ENCODE measurements at places on chromosomes 12 and 14.
A peak's percentile ranks its signal among the peaks of the same experiment; 100 is the strongest.

DNA sequence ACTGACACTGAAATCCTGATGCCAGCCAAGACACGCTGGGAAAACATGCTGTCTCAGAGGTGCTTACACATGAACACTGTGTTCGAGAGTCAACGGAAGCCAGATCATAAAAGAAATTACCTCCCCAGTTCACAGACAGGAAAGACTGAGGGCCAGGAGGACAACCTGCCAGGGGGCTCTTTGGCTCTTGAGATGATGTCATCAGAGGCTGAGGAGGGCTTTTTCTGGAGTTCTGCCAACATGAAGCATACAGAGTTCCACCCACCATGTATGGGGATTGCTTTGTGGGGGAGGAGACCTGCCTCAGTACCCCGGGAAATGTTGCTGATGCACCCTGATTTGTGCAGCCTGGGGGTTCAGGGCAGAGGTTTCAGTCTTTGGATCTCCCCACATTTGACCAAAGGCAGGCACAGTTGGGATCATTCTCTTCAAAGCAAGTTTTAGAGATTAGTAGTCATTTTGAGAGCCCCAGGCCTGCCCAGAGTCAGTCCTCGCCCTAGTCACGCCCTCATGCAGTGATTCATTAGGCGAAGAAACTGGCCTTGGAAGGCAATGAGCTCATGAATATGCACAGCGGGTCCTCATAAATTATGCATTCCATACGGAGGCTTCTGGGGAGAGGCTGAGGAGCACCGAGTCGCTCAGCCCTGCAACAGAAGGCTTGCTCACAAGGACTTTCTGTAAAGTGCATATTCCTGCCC is 34.9 kb upstream of the EML1 start:
- DNase-seq, result no peak

GRCh38 chr12:75565795-75566194 is 54.4 kb upstream of the KRR1 start:
- DNase-seq, result no peak

- no peak for DNase-seq
Observed at GRCh38 chr12:124475295-124476010, 92.0 kb downstream of the NCOR2 start.

DNA sequence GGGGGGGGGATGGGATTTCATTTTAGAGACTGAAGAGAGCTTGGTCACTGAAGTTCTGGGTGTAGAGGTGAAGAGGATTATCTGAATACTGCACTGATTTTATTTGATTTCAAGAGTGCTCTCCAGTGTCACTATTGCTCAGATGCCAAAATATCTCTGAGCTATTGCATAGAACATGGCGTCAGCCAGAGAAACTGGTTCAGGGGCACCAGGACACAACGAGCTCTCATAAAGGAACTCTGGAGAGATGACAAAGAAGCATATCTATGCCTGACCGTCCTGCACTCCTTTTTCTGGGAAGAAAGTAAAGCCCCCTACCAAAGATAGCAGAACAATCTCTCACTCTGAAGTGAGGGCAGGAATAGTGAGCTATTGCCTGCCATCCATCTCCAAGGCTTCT is 2.0 kb downstream of the SLC7A8 start:
- DNase-seq, result no peak

DNA sequence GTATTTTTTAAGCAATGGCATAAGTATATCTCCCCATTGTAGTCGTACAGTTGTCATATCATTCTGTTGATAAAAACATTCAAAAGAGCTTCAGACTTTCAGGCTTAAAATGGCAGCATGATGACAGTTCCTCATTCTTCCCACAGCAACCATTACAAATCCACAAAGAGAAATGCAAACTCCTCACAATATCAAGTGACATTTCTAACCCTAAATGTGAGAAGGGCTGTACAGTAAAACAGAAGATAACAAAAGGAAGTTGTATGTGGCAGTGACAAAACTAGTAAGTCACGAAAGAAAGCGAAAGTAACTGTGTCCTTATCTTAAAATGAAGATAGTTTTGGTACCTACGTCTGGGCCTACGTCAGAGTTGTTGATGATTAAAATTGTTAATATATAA is 46.7 kb downstream of the GXYLT1 start:
- DNase-seq, result peak; percentile 72

- no peak for DNase-seq
Observed at GRCh38 chr14:89280600-89280999, 136.4 kb downstream of the FOXN3 start.

DNA sequence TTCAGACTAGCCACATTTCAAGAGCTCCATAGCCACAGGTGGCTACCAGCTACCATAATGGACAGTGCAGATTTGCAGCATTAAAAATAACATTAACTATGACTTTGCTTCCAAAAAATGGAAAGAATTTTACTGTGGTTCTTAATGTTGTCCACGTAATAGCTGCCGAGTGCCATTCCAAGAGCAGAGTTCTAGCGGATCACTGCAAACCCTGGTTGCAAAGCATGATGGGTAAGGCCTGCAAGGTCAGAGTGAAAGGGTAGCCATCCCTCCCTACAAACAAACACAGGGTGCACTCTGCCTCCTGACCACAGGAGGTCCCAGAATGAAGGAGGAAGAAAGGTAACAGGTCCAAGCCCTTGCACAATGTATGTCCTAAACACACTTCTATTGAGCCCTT is 157.6 kb downstream of the DPF3 start:
- DNase-seq, result peak; percentile 14

- no peak for DNase-seq
Observed at GRCh38 chr12:132012919-132013568, 63.3 kb downstream of the EP400 start.

DNA sequence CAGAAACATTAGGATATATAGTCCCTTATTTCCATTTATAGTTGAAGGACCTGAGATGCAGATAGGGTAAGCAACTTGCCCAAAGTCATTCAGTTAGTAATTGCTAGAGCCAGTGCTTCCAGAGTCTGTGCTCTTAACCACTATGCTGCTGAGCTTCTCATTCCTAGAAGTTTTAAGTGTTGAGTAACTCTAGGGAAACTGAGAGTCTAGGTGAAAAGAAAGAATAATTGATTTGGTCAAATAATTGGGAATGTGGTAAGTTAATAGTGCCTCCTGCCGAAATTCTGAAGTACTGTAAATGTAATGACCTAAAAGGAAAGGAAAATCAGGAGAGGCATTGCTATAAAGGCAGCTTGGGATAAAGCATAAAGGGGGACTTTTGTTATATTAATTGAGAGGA is 14.1 kb downstream of the PYROXD1 start:
- no peak for DNase-seq

- DNase-seq, result peak; percentile 85
Observed at GRCh38 chr14:105060751-105061427, 4.3 kb downstream of the GPR132 start.

GRCh38 chr12:90851800-90852718 is 102.9 kb downstream of the CCER1 start:
- DNase-seq, result no peak

- no peak for DNase-seq
Observed at GRCh38 chr14:77910506-77910905, 110.6 kb downstream of the ADCK1 start.

- DNase-seq, result peak; percentile 33
Observed at GRCh38 chr12:52721838-52722470, 18.6 kb upstream of the KRT77 start.

DNA sequence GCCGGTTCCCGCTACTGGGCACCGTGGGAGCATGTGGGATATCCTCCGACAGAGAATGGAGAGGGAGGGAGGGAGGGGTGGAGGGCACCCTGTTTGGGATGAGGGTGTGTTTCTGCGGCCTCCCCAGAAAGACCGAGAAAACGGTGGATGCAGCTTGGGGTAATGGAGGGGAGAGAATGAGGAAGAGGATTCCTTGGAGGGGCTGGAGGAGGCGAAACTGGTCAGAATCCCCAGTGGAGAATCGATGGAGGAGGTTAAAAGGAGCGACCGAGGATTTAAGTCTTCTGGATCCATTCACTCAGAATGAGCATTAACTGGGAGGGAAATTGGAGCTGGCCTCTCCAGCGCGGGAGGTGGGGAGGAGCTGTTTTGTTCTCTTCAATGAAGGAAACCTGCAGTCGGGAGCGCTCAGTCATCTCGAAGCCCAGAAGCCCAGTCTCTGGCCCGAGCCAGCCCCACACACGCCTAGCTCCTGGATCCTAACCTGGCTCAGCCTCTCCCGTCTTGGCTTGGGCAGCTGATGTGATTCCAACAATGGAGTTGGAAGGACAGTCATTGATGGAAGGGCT is 581 bp downstream of the ARG2 start:
- no peak for DNase-seq

DNA sequence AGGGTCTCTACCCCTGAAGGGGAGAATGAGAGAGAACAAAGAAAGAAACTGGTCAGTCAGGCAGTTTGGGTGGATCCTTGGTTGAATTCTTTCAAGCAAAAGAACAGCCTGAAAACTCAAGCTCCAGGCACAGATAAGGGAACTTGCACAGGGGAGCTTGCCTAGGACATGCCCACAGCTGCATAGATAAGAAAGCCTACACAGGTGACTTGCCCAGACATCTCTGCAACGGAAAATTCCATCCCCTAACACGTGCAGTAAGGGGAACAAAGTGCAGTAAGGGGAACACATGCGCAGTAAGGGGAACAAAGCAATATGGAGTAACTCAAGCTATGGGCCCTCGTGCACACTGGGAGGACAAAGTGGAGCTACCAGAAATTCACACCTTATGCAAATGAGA is 540.1 kb upstream of the MIS18BP1 start:
- no peak for DNase-seq

DNA sequence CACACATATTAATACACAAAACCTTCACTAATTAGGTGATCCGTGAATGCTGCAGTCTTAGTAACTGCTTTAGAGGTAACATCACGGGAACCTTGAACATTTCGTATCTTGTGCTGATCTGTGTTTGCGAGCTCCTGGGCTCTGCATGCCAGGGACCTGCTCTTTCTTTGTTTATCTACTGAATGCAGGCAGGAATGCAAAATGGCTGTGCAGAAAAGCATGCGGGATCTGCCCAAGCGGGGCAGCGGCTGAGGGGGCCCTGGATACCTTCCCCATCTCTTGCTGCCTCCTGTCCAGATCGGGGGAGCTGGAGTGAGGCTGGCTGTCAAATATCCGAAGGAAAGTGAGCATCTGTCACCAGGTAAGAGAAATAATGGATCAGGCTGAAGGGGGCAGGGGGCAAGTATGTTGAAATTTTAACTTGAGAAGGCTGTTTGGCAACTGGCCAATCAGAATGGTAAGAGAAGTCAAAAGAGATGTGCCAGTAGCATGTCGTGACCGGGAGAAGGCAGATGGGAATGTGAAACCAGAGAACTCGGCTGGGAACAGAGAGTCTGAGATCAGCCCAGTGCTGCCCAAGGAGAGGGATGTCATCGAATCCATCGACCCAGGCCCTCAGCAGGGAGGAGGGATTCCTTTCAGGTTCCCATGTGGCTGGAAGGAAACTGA is 191.4 kb downstream of the TTC7B start:
- no peak for DNase-seq

DNA sequence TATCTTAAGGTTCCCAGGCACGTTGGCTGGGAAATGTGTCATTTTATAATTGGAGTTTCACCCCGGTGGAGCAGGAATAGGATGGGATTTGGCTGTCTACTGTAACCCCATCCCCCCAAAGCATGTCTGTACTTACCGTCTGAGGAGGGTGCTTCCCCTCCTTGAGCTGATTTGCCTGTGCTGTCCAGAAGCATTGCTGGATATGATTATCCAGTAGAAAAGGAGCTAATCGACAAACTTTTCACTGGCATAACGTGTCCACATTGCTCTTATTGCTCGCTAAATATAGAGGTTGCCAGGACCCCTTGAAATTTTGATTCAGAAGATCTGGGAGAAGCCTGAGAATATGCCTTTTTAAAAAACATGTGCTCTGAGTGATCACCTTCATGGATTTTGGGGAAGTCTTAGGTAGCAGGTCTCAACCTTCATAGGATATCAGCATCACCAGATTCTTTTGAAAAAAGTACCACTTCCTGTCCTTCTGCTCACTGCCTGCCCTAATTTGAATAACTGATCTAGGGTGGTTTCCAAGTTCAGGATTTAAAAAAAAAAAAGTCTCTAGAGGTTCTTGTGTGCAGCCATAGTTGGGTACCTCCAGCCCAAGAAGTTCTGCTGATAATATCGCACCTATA is 80.4 kb upstream of the KCNA1 start:
- peak; percentile 67 for DNase-seq

DNA sequence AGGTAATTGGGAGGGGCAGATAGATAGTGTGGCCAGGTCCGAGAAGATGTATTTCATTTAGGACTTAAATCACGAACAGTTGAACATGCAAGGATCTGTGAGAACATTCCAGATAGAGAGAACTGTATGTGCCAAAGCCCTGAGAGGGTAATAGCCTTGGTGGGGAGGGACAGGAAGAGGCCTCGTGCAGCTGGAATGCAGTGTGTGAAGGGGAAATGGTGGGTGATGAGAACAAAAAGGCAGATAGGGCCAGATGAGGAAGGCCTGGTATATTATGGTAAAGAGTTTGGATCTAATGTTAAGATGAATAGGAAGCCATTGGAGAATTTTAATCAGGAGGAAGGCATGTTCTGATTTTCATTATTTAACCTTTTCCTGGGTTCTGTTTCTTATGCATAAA is 136.3 kb downstream of the TPH2 start:
- DNase-seq, result no peak
